SK-N-DZ (cell line): ENCODE measurements at places on chromosomes 12 and 14.

DNA sequence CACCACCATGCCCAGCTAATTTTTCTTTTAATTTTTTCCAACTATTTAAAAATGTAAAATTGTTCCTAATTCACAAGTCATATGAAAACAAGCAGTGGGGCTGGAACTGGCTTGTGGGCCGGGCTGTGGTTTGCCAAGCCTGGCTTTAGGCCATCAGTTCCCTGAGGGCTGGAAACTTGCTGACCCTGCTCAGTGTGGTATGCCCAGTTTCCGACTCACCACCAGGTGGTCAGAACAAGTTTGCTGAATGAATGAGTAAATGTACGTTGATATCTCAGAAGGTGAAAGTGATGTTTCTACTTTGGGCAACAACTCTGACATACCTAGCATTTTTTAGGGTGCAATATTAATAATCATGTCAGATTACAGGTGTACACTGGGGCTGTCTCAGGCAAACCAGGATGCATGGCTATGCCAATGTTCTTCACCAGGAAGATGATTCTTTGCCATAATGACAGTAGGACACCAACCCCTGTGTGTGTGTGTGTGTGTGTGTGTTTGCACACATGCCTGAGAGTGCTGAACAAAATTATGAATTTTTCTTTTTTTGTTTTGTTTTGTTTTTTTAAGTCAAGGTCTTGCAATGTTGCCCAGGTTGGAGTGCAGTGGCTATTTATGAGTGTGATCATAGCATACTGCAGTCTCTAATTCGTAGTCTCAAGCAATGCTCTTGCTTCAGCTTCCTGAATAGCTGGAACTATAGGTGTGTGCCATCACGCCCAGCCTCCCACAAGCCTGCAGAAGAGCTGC lies 106.1 kb downstream of the PTPN11 start:
- no peak for DNase-seq

DNA sequence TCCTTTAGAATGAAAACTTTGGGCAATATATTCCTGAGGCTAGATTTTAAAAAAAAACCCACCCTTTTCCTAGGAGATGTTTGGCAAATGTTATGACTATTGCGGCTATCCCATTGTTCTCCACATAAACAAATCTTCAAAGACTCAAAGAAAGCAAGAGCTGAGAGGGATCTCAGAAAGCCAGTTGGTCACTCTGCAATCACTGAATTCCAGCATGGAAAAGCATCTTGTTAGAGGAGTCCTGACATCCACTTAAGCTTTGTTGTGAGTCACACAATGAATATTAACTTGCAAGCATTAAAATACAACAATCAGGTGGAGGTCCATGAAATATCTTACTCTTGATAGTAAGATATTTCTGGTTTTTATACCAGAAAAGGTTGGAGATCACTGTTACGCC lies 11.0 kb upstream of the PTPRB start:
- DNase-seq: no peak

- no peak for DNase-seq
These were observed 11.7 kb downstream of the SP1 start for GRCh38 chr12:53391724-53392123.

GRCh38 chr12:110347767-110348166 lies 55.7 kb downstream of the ANAPC7 start:
- DNase-seq: no peak

DNA sequence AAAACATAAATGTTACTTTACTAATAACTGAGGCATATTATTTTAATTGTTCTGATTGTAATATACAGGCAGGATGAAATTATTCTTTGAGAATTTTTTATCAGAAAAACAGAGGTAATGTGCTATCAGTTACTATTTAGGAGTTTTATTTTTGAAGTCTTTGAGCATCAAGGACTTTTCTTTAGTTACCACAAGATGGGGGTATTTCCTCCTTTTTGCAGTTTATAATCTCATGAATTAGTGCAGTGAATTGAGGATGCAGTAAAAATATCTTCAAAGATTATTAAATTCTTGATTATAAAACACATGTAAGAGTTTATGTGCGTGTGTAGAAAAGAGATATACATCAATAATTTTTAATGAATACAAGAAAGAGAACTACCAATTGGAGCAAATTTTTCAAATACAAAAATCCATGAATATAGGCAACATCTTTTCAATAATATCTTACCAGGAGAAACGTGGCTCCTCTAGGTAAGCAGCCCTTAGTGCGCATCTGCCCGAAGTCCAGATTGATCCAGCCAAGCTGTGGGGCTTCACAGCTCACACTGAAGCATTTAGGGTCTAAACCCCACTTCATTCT lies 71.6 kb downstream of the ERGIC2 start:
- no peak for DNase-seq

DNA sequence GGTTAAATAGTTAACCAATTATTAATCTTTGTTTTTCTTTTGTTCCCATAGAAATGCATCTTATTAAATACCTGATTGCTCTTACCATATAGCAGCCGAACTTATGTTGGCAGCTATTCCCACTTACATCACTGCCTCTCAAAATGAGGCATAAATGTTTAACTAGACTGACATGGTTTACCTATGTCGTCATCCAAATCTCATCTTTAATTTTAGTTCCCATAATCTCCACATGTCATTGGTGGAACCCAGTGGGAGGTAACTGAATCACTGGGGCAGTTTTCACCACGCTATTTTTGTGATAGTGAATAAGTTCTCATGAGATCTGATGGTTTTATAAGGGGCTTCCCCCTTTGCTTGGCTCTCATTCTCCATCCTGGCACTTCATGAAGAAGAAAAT lies 499.2 kb upstream of the ATP2B1 start:
- no peak for DNase-seq

DNA sequence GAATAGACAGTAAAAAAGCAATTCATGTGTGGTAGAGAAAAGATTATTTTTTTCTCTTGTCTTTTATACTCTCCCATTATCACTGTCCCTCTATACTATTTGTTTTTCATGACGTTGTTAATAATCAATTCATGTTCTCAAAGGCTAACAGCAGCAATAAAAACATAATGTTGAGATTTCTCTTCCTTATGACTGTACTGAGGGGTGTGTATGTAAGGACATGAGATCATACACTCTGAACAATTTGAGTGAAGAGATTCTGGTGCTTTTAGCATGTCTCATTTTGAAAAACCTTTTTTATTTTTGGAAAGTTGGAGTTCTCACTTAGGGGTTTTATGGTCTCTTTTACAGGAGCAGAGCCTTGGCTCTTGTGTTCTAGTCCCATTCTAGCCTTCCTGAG lies 3.8 kb upstream of the TSPAN8 start:
- DNase-seq: no peak

- DNase-seq: no peak
These were observed 293.0 kb downstream of the BTG1 start for GRCh38 chr12:91852634-91853033.

DNA sequence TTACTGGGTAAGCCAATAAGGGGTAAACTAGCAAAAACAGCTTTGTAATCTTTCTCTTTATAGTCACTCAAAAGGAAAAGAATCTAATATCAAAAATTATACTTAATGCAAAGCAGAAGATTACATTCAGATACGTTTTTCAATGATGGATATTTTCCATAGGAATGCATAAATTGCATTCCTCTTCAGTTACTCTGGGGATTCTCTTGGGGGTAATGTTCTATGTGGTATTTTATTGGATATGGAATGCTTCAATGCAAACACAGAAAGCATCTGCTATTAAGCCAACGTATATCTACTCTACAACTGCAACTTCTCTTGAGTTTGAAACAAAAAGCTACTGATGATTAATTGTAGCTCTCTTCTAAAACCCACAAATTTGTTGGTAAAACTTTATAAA lies 106.0 kb downstream of the SLC41A2 start:
- DNase-seq: no peak

DNA sequence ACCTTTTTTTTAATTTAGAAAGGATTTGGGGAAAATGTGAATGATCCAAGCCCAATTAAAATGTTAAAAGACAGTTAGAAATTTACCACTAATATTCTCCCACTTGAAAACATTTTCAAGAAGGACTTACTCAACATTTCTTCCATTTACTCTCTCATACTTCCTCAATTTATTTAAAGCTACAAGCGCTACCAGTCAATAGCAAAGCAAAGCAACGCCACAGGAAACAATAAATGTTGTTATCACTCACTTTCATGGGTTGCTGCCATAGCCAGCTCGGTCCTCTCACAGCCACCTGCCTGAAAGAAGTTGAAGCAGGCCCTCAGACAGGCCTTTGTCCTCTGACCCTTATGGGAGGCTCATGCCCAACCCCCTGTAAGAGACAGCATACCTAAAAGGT lies 6.0 kb upstream of the SOS2 start:
- no peak for DNase-seq

DNA sequence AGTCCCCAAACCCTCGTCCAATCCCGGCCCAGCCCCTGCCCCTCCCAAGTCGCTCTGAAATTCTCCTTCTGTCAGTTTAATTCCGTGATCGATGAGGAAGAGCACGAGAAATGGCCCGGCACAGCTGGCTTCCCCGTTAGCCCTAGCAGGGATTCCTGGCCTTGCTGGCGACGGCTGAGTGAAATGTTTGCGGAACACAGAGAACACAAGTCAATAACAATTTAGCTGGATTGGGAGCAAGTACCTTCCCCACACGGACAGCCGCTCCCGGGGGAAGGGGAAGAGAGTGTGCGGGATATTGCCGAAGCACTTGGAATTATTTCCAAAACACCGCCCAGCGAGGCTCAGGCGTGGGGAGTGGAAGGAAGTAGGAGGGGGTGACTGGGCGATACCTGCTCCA lies 134.6 kb downstream of the RBM19 start:
- DNase-seq: no peak
